NCI-H774 (cell line): ENCODE measurements at places on chromosomes 11 and 22.

GRCh38 chr11:8386134-8386864 is 122.6 kb upstream of the LMO1 start:
- no peak for DNase-seq

DNA sequence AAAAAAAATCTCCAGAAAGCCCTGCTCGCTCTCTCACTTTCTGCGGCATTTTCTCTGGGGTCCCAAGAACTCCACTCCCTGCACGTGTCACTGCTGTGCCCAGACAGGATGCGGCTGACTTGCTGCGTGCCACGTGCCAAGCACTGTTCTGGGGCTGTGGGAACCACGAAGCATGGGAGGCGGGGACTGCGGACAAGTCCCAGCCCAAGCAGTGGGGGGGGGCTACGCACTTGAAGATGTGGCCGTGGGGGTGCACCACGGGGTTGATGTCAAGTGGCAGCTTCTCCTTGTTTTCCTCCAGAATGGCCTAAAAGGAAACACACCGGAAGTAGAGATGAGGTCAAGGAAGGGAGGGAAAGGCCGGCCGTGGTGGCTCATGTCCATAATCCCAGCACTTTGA is 10.8 kb downstream of the TTLL12 start:
- no peak for DNase-seq

DNA sequence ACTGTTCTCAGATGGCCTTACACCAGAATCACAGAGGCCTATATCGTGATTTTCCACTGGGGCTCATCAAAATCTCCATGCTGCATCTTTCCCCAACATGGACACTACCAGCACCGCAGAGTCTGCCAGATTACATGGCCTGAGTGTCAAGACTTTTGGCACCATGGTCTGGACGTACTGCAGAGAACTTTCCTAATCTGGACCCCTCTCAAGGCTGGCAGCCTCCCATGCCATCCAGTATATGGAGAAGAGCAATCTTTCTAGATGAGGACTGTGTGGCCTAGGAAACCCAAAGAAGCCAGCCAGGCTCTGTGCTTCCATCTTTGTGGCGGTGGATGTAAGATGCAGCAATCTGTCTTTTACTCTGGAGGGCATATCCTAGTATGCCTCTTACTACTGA is 139.2 kb downstream of the ADAMTS15 start:
- DNase-seq: no peak

DNA sequence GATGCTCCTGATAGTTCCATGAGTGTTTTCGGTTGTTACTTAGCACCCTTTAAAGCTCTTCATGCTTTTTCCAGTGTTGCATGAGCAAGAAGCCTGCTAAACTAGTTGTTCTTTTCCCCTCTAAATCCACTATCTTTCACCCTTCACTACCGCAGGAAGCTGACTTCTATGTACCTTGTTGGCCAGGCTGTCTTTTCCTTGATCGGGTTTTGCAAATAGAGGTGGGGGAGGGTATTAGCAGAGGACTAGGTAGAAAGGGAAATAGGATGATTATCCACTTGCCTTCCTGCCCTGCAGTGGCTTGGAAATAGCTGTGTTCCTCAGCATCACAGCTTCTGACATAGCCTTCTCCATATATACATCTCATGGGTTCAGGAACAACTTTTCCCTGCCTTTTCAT is 23.9 kb downstream of the AASDHPPT start:
- no peak for DNase-seq

GRCh38 chr11:35478471-35479091 is 46.8 kb downstream of the PAMR1 start:
- no peak for DNase-seq

- DNase-seq: no peak
Observed at GRCh38 chr22:23222033-23222792, 41.9 kb downstream of the BCR start.

DNA sequence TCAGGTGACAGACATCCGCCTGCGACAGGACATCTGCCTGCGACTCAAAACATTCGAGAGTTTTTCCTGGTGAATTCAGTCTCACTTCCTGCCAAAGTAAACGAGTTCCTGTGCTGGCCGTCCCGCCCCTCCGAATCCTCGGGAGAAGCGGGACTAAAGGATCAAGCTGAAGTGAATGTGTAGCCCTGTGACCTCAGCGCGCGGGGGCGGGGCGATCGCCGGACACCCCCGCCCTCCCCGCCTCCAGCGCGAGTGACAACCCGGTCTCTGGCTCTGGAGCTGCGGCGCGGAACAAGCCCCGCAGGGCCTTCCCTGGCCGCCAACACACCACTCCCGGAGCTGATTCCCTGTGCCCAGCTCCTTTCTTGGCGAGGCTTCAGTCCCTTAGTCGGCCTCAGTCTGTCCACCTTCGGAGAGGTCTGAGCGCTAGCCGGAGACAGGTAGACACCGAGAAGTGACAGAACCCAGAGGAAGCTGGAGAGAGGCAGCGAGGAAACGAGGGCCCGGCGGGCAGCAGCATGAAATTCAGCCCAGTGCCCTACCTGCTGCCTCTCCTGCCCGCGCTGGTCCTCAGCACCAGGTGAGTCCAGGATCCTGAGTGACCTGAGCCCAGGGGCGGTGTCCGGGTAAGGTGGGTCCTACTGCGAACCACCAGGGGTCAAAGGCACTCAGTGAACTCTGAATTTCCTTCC is 766.4 kb upstream of the LUZP2 start:
- no peak for DNase-seq

DNA sequence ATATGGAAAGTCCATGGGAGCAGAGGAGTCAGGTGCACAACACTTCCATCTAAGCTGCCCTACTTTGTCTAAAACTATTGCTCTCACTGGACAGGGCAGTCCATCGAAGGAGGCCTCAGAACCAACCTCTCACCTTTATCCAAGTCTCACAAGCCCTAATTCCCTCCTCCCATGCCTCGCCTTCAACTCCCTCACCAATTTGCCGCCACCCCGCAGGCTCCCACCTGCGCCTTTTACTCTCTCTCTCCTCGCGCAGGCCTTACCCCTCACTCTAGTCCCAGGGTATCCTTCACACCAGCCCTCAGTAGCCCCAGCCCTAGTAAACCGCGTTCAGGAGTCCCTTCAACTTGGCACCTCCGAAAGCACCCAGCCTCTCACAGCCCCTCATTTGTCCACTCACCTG is 451 bp downstream of the FHIP1B start:
- no peak for DNase-seq

- no peak for DNase-seq
Observed at GRCh38 chr11:120211522-120212258, 858 bp downstream of the OAF start.

DNA sequence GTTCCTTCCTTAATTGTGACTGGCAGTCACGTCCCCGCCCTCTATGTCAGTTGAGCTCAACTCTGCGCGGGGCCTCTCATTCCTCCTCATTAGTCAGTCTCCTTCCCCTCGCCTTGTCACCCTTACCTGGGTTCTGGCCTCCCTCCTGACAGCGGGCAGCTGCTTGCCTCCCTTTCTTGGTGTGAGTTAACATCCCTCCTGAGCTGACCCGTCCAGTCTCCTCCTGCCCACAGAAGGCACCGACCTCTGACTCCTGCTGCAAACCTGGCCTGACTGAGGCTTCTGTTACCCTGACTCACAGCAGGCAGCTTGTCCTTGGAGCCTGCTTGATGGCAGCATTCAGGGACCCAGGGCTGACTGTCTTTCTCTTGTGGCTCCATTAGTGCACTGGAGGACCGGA is 45.2 kb downstream of the GRIK4 start:
- DNase-seq: no peak

GRCh38 chr22:40330615-40331014 is 15.7 kb upstream of the ADSL start:
- no peak for DNase-seq

GRCh38 chr11:103633068-103633788 is 403.2 kb upstream of the DDI1 start:
- no peak for DNase-seq

- DNase-seq: no peak
Observed at GRCh38 chr11:104823657-104824056, 74.6 kb downstream of the CASP12 start.

GRCh38 chr22:46010207-46010867 is 33.4 kb upstream of the WNT7B start:
- peak; percentile 6 for DNase-seq

GRCh38 chr22:38222797-38223119 is 21.0 kb downstream of the MAFF start:
- no peak for DNase-seq

- DNase-seq: no peak
Observed at GRCh38 chr22:31400023-31400397, 606 bp downstream of the DRG1 start.

DNA sequence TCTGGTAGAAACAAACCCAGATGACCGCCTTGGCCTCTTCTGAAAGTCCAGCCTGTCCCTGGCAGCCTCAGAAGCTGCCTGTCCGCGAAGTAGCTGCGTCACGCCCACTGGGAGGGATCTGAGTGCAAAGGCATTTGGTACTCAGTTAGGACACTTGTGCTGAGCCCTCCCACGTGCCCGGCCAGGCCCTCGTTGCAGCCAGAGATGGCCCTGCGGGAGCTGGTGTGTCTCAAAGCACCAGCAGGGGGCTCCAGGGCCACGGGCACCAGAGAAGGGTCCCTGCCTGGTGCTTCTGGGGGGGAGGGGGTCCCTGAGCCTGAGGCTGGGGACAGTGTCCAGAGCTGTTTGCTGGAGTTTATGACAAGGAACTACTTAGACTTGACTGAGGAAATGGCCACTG is 5.8 kb downstream of the SELENOO start:
- no peak for DNase-seq

- DNase-seq: no peak
Observed at GRCh38 chr11:61574611-61575010, 6.3 kb downstream of the SYT7 start.

GRCh38 chr22:16962501-16962900 is 45.5 kb downstream of the GAB4 start:
- no peak for DNase-seq

DNA sequence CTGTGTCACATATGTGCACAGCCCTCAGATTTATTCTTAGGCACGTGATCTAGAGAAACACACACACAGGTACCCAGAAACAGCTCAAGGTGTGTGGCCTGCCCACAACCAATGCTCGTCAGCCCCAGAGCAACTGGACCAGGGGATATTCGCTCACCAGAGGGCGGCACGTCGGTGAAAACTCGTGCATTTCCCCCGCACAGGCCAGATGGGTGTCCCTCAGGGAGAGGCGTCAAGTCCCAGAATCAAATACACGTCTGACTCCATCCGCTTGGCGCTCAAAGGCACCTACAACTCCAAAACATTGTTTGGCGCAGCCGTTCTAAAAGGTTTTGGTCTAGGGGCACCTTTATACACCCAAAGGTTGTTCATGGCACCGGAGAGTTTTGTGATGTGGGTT is 429.0 kb downstream of the BRD1 start:
- no peak for DNase-seq

- DNase-seq: no peak
Observed at GRCh38 chr22:19760951-19761724, 560 bp downstream of the TBX1 start.

DNA sequence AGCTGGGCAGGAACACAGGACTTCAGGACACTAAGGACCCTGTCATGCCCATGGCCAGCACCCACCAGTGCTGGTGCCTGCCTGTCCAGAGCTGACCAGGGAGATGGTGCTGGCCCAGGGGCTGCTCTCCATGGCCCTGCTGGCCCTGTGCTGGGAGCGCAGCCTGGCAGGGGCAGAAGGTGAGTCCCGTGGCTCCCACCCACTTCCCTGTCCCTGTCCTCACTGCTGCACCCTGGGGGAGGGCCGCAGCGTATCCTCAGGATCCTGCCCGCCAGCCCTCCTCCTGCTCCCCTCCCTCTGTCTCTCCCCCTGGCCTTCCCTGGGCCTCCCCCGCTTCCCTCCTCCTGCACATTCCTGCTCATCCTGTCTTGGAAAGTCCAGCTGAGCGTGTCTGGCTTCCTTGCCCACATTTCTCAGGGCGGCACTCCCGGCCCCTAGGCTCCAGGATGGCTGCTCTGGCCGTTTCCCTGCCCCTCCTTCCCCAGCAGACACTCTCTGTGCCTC is 8.7 kb downstream of the CSF2RB start:
- DNase-seq: no peak

DNA sequence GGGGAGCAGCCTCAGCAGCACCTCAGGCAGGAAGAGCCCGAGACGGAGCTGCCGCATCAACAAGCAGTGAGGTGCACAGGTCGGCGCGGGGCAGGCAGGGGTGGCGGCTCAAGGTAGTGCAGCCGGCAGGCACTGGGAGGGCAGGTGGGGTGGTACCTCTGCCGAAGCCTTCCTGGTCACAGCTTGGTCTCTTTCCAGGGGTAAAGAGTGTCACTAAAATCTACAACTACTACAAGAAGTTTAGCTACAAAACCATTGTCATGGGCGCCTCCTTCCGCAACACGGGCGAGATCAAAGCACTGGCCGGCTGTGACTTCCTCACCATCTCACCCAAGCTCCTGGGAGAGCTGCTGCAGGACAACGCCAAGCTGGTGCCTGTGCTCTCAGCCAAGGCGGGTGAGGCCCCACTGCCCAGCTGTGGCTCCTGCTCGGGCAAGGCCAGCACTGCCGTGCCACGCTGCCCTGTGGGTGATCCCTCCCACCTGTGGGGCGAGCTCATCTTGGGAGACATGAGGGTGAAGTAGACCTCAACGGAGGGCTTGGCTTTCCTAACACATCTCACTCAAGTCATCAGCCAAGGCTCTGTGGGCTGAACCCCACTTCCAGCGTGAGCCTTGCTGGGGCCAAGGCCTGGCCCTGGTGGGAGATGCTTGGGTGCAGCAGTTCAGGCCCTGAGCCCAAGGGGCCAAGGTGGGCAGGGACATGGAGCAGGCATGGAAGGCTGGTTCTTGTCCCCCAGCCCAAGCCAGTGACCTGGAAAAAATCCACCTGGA is 13.6 kb downstream of the GATD1 start:
- no peak for DNase-seq

- DNase-seq: no peak
Observed at GRCh38 chr22:19193879-19194278, 15.3 kb upstream of the SLC25A1 start.

- no peak for DNase-seq
Observed at GRCh38 chr11:28849053-28849452, 740.9 kb downstream of the METTL15 start.

DNA sequence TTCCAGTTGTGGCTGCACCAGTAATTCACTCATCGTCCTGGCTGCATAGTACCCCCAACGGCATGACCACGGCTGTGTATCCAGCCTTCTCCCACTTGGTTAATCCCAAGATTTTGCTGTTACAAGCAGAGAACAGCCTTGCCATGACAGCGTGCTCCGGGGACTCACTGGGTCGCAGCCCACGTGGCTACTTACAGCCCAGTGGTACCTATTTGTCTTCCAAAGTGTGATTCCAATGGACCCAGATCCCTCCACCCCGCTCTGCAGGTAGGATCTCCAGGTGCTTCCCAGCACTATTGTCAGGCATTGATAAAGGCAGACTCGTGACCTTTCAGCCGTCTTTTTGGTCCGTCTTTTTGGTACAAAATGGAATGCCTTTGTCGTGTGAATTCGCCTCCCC is 119.0 kb upstream of the FGF3 start:
- DNase-seq: no peak

- DNase-seq: no peak
Observed at GRCh38 chr11:1482581-1483444, 3.8 kb downstream of the MOB2 start.

- no peak for DNase-seq
Observed at GRCh38 chr22:45863981-45864751, 112.8 kb downstream of the WNT7B start.

GRCh38 chr11:119403021-119403420 is 20.0 kb downstream of the THY1 start:
- DNase-seq: no peak
